ENCODE measurements at places on chromosomes 5 and 9.
A peak's percentile ranks its signal among the peaks of the same experiment; 100 is the strongest.

DNA sequence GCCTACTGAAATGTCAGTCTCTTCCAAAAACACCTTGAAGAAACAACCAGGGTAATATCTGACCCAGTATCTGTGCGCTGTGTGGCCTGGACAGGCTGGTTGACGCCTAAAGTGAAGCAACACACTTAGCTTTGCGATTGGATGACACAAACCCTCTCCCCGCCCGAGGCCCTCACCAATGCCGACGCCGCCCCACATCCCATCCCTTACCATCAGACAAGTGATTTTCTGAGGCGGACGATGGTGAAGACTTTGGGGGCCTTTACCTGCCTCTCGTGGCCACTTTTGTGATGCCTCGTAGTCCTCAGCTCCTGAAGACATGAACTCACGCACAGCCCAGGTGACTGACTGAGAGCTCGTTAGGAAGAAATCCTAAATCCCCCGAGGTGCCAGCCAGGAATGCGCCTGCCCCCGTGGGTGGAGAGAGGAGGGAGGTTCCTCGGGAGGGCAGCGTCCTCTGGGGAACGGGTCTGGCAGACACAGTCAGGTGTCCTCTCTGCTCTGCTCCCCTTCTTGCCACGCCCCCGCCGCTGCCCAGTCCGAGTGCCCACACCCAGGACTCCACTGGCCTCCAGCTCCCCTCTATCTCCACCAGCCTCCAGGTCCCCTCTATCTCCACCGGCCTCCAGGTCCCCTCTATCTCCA lies 31.0 kb upstream of the RXRA start:
- H3K4me3 ChIP-seq = no peak overlapping the region
- H3K4me1 ChIP-seq = peaks cover 4% of the 10 kb centered on the region
- no peaks in the 10 kb centered on the region for H3K36me3 ChIP-seq
- no peak overlapping the region for H3K27ac ChIP-seq

GRCh38 chr9:78707080-78707479 lies 410.2 kb downstream of the PSAT1 start:
- H3K4me3 ChIP-seq = no peak overlapping the region
- no peak overlapping the region for H3K27ac ChIP-seq
- H3K27me3 ChIP-seq = no peaks in the 10 kb centered on the region
- H3K36me3 ChIP-seq = no peaks in the 10 kb centered on the region
- no peak for DNase-seq
- H3K4me1 ChIP-seq = no peaks in the 10 kb centered on the region

- H3K36me3 ChIP-seq = no peaks in the 10 kb centered on the region
- DNase-seq = no peak
- no peak overlapping the region for H3K4me3 ChIP-seq
- no peak overlapping the region for H3K27ac ChIP-seq
- H3K27me3 ChIP-seq = no peaks in the 10 kb centered on the region
These were observed 570.7 kb downstream of the ELAVL2 start for GRCh38 chr9:23255346-23255745.

DNA sequence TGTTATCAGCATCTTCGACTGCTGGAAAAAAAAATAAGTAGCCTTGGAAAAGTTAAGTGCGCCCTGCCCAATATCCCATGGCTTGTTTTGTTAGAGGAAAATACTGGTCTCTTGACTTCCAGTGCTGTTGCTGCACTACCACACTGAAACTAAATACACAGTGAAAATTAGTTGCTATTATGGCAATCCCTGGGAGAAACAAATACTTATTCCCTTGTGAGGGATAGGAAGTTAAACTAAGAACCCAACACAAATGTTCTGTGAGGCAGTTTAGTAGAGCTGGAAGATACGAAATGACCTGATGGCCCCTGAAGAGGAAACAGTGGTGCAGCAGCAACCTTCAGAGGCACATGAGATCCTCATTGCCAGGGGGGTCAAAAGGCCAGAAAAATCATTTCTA lies 164.0 kb downstream of the ARL15 start:
- no peak for DNase-seq
- H3K4me1 ChIP-seq = no peaks in the 10 kb centered on the region
- no peaks in the 10 kb centered on the region for H3K27me3 ChIP-seq
- H3K27ac ChIP-seq = no peak overlapping the region

DNA sequence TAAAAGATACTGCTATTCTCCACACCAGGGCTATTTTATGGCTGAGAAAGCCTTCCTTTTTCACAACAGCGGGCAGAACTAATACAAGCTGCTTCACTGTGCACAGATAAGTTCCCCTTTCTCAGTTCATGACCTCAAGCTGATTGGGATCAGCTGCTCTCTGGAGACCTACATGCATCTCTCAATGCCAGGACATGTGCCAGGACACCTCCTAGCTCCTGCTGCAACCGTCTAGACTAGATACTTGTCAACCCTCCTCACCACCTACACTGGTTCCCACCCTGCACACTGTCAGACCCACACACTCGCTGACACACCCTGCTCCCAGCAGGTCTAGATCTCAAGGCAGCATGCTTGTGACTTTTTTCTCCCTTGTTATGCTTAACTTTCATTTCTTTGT lies 39.8 kb downstream of the STARD4 start:
- no peak for DNase-seq
- H3K27ac ChIP-seq = no peak overlapping the region
- H3K27me3 ChIP-seq = no peaks in the 10 kb centered on the region
- no peak overlapping the region for H3K4me3 ChIP-seq
- H3K36me3 ChIP-seq = no peaks in the 10 kb centered on the region

GRCh38 chr5:134585966-134586365 lies 46.7 kb downstream of the SAR1B start:
- no peaks in the 10 kb centered on the region for H3K36me3 ChIP-seq
- H3K4me1 ChIP-seq = no peaks in the 10 kb centered on the region
- no peak overlapping the region for H3K4me3 ChIP-seq
- no peaks in the 10 kb centered on the region for H3K27me3 ChIP-seq
- no peak for DNase-seq
- no peak overlapping the region for H3K27ac ChIP-seq

DNA sequence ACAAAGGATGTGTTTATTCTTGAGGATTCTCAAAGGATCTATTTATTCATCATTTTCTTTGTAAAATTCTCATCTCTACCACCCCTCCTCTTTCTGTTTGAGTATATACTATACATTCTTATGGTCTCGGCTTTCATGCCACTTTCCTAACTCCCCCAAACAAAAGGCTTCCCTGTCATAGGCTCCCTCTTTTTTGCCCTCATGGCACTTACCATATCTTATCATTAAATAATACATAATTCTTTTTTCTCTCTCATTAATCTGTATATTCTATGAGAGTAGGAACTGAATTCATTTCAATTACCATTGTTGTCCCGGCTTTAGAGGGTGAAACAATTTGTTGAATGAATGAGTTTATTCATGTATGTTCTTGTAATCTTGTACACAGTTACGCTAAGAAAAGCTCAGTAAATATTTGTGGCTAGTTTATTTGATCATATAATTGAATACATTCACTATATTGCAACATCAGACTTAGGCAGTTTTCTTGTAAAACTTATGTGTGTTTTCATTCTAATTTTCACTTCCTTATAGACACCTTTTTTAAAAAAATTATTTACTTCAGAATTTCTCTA lies 254.6 kb downstream of the EDIL3 start:
- H3K27me3 ChIP-seq = no peaks in the 10 kb centered on the region
- H3K4me1 ChIP-seq = no peaks in the 10 kb centered on the region
- H3K4me3 ChIP-seq = no peak overlapping the region
- H3K36me3 ChIP-seq = no peaks in the 10 kb centered on the region

- H3K4me1 ChIP-seq = no peaks in the 10 kb centered on the region
- H3K27ac ChIP-seq = no peak overlapping the region
- DNase-seq = no peak
- H3K27me3 ChIP-seq = no peaks in the 10 kb centered on the region
- H3K4me3 ChIP-seq = no peak overlapping the region
- H3K36me3 ChIP-seq = no peaks in the 10 kb centered on the region
These were observed 269.9 kb upstream of the MSX2 start for GRCh38 chr5:174454464-174454863.

DNA sequence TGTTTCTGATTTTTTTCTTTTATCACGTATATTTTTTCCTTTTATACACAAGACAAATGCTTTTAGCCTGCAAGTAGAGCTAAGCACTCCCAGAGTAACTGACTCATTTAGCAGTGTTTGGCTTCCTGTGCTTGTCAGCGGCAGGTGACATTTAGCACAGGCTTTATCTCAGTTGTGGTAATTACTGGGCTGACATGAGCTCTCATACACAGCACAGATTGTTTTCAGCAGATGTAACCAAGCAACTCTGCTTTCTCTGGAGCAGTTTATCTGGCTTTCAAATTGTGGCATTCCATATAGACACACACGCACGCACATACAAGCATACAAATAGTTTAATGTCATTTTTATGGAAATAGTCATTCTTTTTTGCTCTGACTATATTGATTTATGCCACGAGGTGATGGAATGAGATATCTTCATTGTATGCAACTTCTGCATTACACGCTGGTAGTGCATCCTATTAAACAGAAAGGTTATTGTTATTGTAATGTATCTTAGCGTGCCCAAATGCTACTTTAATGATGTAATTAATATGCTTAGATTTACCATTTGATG lies 379.0 kb upstream of the GRAMD2B start:
- no peak overlapping the region for H3K27ac ChIP-seq
- H3K27me3 ChIP-seq = no peaks in the 10 kb centered on the region
- H3K4me3 ChIP-seq = no peak overlapping the region
- no peak for DNase-seq

DNA sequence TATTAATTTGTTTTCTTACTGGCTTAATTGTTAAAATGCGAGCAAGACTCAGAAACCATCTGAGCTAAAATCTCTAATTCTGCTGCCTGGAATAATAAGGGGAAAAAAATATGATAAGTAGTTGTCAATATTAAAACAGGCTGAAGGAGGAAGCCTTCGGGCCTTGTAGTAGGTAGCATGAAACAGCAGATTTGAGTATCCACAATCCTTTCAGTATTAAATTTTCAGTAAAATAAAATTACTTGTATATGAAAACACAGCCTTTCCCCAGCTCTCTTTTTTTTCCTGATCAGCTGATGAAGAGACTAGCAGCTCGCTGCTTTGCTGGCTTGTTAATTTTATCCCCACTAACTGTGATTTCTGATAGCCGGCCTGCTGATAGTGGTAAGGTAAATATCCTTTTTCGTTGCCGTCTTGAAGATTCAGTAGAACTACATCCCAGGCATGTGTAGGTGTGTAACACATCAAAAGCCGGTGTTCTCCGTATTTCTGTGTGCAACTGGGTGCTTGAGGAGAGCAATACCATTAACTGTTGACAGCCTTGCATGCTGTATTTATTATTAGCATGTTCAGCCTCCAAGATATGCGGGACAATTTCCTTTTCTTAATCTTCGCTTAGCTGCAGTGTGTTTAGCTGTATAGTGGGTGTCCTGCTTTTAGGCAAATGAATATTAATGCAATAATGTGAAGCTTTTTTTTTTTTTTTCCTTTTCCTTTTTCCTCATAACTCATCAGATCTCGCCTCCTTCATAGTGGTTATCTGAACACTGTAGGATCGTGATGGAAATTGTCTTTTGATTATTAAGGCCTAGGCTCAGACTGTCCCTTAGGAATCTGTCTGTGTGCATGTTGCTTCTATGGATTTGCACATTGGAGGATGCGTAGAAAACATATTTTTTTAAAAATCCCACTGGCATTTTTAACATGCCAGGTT lies 144.6 kb downstream of the SMARCA2 start:
- peak overlapping the region; percentile 40 for H3K4me3 ChIP-seq
- H3K27me3 ChIP-seq = no peaks in the 10 kb centered on the region
- no peaks in the 10 kb centered on the region for H3K36me3 ChIP-seq
- peak overlapping the region; percentile 86 for H3K27ac ChIP-seq
- DNase-seq = no peak

DNA sequence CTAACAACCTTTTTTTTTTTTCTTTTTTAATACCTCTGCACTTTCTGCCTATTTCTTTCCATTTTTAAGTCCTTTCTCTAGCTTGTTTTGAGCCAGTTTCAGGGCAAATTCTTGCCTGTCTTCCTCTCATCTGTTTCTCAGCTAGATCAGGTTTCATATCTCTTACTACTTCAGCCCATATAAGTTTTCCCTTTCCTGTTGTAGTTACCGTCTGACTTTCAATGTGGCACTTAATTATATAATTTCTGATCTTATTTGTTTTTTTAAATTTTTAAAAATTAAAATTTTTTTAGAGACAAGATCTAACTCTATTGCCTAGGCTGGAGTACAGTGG lies 104.7 kb upstream of the ELL2 start:
- no peak overlapping the region for H3K27ac ChIP-seq
- H3K36me3 ChIP-seq = no peaks in the 10 kb centered on the region
- H3K27me3 ChIP-seq = no peaks in the 10 kb centered on the region

- no peak overlapping the region for H3K27ac ChIP-seq
- no peaks in the 10 kb centered on the region for H3K27me3 ChIP-seq
- DNase-seq = no peak
- H3K4me1 ChIP-seq = no peaks in the 10 kb centered on the region
- H3K4me3 ChIP-seq = no peak overlapping the region
These were observed 400.8 kb upstream of the PTGER4 start for GRCh38 chr5:40278881-40279280.

- peak overlapping the region; percentile 55 for H3K27ac ChIP-seq
- no peak overlapping the region for H3K4me3 ChIP-seq
These were observed 55.0 kb downstream of the LRSAM1 start for GRCh38 chr9:127506117-127506813.

GRCh38 chr5:135027697-135028615 lies 6.1 kb downstream of the PITX1 start:
- no peak overlapping the region for H3K4me3 ChIP-seq
- H3K36me3 ChIP-seq = no peaks in the 10 kb centered on the region
- peaks cover 7% of the 10 kb centered on the region for H3K27me3 ChIP-seq

- H3K4me3 ChIP-seq = peak overlapping the region; percentile 89
- H3K27me3 ChIP-seq = no peaks in the 10 kb centered on the region
- H3K27ac ChIP-seq = peak overlapping the region; percentile 95
- DNase-seq = no peak
- peaks cover 12% of the 10 kb centered on the region for H3K4me1 ChIP-seq
These were observed 764 bp upstream of the VDAC1 start for GRCh38 chr5:134005417-134006061.

- H3K27ac ChIP-seq = peak overlapping the region; percentile 91
- H3K4me3 ChIP-seq = peak overlapping the region; percentile 21
- peaks cover 6% of the 10 kb centered on the region for H3K4me1 ChIP-seq
- DNase-seq = no peak
- no peaks in the 10 kb centered on the region for H3K36me3 ChIP-seq
These were observed 7.5 kb upstream of the TOR2A start for GRCh38 chr9:127742435-127743088.

DNA sequence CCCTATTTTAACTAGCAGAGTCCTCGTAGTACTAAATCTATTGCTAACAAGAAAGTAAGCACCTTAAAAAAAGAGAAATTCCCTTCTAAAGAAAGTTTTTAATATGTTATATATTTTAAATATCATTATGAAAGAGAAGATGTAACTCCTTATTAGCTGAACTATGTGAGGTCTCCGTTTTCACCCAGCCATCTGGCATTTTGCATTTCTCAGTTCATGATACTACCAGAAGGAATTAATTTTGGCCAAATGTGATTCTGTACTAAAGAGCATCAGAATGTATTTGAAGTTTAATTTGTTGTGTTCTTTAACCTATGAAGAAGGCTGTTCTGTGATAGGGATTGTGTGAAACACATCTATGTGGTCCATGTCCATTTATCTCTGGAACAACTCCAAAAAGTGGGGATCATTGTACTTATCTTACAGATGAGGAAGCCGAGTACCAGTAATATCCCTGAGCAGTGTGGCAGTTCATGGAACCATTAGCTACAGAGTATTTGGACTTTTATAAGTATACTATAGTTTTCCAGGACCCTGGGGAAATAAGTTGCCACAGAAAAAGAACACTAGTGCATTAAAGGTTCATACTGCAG lies 29.8 kb downstream of the TNFAIP8 start:
- peaks cover 8% of the 10 kb centered on the region for H3K4me1 ChIP-seq
- no peak overlapping the region for H3K4me3 ChIP-seq
- no peak for DNase-seq
- H3K36me3 ChIP-seq = no peaks in the 10 kb centered on the region
